CD4-positive, alpha-beta T cell treated with Interleukin-6 at 100 ng/mL for 8 hours (primary cell): ENCODE measurements at places on chromosomes 3 and 15.
A peak's percentile ranks its signal among the peaks of the same experiment; 100 is the strongest.

GRCh38 chr3:9361691-9362388, 1.0 kb upstream of the THUMPD3 start:
- no peak for DNase-seq

- no peak for DNase-seq
Measured at GRCh38 chr3:37224879-37225278, 50.5 kb upstream of the LRRFIP2 start.

DNA sequence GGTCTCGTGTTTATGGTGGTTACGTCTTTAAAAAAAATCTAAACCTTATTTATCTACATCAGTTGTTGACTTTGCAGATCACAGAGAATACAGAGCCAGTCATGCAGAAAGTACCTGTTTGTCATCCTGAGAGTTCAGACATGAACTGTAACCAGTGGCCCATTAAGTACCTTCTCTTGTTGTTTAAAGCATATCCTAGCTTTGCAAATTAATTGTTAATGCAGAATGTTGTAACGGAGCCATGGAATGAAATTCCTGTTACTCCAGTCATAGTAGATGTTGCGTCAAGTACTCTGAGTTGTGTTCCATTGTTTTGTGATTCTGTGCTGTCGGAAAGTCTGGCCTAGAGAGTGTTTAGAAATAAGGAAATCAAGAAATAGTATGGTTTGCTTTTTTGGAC, 205.2 kb downstream of the RBMS3 start:
- no peak for DNase-seq

- DNase-seq = peak; percentile 35
Measured at GRCh38 chr3:27467545-27467944, 16.6 kb downstream of the SLC4A7 start.

GRCh38 chr3:42655980-42656679, 2.6 kb downstream of the ZBTB47 start:
- DNase-seq = no peak

DNA sequence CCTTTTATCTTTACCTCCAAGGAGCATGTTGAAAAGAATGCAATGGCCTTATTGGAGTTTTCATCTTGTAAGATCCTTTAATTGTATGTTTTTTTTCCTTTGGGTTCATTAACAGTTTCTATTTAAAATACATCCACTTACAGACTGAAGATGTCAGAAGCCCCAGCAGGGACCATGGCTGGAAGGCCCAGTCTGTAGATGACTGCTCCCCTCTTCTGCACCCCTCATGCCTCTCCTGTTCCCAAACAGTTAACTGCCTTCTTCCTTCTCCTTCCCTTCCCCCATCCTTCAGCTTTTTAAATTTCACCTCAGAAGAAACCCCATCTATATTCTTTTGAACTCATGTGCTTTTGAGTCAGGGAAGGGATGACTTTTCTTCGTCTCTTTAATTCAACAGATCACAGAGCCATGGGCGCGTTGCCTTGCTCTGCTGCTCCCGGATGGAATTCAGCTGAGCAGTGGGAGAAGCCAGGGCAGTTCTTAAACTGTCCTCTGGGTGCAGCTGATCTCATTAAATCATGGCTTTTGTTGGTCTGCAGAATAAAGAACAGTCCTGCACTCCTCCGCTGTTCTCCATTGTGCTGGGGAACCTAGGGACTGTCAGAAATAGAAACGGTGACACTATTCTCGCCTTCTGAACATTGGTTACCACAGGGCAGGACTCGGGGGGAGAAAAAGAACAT, 71.5 kb upstream of the EIF1B start:
- DNase-seq = no peak

DNA sequence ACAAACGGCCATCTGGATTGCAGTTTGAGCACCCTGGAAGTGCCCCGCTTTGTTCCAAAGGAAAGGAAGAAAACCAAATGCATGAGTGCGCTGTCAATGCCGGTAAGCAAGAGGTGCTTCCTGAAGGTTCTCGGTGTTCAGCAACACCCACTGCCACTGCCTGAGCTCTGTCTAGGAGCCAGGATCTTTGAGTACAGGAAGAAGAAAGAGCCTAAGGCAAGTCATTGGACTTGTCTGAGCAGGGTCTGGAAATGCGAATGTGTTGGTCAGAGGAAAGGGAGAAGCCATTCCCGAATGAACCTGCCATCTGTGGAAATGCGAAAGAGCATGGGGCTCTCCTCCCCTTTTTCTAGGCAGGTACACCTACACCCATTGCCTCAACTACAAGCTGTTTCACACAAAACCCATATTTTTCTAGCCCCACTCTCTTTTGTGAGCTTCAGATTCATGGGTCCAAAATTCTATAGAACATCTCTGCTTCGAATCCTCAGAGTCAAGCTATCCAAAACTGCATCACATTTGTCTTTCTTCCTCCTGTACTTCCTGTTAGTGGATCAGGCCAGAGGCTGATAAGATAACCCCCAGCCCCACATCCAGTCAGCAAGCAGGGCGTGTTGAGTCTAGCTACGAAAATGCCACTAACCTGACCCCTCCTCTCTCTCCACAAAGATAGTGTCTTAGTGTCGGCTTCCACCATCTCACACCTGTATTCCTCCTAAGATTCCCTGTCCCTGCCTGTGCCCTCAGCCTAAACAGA, 55.6 kb upstream of the C15orf61 start:
- DNase-seq = no peak

DNA sequence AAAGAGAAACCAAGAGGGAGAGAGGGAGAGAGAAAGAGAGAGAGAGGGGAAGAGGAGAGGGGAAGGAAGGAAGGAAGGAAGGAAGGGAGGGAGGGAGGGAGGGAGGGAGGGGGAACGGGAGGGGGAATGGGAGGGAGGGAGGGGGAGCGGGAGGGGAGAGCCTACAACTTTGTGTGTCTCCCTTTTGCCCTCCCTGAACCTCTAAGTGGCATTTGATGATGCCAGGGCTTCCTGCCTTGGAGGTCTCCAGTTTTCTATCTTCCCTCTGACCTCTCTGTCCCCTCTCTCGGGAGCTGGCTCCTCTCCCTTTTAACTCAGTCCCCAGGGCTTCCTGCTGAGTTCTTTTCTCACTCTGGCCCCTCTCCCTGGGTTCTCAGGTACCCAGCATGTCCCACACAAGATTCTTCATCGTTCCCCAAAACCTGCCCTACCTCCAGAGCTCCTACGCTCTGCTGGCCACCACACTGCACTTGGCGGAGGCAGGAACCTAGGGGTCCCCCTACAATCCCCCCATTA, 12.5 kb upstream of the FAM174B start:
- no peak for DNase-seq

DNA sequence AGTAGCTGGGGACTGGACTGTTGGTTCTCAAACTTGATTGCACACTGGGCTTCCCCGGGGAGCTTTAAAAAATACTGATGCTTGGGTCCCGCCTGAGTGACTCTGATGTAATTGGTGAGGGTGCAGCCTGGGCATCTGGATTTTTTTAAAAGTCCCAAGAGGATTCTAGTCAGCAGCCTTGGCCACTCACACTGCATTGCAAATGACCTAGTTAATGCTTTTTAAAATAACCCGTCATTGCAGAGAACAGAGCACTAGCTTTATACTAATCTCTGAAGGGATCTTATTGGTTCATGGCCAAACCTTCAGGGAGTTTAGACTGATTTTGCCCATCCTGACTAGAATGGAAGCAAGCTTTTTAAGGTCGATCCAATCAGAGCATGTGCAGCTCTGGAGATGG, 310.6 kb upstream of the PROK2 start:
- no peak for DNase-seq

- no peak for DNase-seq
Measured at GRCh38 chr15:77285057-77285997, 134.6 kb downstream of the PEAK1 start.

- no peak for DNase-seq
Measured at GRCh38 chr3:35777065-35777464, 137.7 kb downstream of the ARPP21 start.

DNA sequence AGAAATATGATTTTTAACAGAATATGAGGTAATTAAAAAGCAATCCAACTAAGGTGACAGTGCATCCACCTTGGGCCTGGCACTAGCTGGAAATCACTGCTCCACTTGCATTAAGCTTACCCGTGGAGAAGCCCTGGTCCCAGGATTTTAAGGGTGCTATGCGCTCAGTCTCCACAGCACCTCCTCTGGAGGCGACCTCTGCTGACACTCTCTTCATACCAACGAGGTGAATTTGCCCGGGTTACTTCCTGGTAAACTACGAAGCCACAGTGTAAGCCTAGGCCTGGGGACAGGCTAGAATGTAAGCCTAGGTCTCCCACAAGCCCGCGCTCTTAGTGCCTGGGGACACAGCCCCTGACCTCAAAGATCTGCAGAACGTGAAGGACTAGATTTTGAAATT, 793 bp downstream of the APOD start:
- no peak for DNase-seq

DNA sequence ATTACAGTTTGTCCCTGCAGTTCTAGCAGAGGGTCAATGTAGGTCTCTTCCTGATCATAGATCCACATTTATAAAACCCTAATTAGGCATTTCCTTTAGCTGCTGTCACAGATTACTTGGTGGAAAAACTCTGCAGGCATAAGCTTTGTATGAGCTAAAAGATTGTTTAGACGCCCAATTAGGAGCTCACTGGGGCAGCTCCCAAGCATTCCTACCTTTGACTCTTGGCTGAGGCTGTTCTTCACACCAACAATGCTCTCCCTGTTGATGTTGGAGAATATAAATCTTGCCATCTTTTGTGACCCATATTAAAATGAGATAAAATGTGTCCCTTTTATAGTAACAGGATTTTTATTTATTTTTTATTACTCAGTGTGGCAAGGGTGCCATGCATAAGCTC, 148.3 kb upstream of the TRIM42 start:
- DNase-seq = no peak

GRCh38 chr15:35186346-35186745, 101.3 kb upstream of the NANOGP8 start:
- no peak for DNase-seq

- DNase-seq = no peak
Measured at GRCh38 chr3:172294223-172294806, 153.9 kb downstream of the GHSR start.

DNA sequence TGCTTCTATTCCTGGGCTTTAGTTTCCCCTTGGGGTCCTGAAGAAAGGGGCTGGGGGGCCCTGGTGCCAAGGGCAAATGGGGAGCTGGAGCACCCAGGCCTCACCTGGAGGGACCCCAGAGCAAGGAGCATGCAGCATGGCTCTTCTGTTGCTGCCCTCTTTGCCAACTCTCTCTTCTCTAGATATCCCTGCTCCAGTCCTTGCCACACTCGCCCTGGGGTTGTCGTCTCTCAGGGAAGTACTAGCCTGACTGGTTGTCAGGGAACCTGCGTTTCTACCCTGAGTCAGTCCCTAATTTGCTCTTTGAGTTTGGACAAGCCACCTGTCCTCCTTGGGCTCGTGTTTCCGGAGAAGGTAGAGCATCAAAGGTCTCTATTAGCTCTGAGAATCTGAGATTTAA, 63.7 kb upstream of the UBE2Q2 start:
- DNase-seq = no peak

- no peak for DNase-seq
Measured at GRCh38 chr15:54681584-54681983, 515.2 kb downstream of the RSL24D1 start.

- no peak for DNase-seq
Measured at GRCh38 chr15:33330931-33331330, 20.2 kb downstream of the RYR3 start.

DNA sequence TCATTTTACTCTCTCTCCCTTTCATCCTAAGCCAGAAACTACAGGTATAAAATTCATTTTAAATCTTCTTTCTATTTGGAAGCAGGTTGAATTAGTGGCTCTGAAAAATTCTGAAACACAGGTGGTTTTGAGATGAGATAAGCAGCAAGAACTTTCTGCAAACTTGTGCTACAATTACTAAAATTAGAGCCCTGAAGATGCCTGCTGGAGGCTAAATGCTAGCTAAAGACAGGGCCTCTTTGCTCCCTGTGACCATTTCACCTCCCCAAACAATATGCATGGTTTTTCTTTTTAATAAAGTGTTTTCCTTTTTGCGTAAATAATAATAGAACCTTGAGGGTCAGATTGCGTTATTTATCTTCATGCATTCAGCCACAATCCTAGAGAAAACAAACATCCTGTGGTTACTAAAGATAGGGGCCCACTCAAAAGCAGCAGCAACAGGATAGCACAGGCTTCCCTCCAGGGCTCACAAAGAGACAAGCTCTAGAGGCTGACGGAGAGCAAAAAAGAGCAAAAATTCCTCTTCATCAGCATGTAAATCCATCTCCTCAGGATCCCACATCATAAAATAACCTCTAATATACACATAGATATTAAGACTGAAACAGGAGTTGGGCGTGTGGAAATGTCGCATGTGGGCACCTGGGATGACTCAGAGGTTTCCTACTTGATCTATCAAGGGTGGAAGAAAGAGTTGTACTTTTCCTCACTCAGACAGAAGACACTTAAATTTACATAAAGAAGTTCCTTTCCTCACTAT, 26.5 kb upstream of the CP start:
- DNase-seq = no peak

GRCh38 chr15:49024840-49025239, 21.4 kb downstream of the SECISBP2L start:
- no peak for DNase-seq

DNA sequence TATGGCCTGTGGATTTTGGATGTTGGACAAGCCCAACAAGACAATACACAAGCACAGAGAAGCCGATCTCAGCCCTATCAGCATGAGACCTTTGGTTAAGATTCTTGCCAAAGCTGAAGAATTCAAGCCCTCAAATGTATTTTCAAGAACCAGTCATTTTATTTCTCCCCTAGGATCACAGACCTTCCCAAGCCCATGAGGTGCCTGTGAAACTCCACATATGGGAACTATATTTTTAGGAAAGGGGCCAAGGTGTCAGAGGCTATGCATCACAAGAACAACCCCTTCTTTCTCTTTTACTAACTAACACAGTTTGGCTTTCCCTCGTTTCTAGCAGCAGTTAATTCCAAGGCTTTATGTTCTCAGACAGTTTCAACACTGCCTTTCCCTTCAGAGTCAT, 364.5 kb downstream of the MAGI1 start:
- DNase-seq = no peak

DNA sequence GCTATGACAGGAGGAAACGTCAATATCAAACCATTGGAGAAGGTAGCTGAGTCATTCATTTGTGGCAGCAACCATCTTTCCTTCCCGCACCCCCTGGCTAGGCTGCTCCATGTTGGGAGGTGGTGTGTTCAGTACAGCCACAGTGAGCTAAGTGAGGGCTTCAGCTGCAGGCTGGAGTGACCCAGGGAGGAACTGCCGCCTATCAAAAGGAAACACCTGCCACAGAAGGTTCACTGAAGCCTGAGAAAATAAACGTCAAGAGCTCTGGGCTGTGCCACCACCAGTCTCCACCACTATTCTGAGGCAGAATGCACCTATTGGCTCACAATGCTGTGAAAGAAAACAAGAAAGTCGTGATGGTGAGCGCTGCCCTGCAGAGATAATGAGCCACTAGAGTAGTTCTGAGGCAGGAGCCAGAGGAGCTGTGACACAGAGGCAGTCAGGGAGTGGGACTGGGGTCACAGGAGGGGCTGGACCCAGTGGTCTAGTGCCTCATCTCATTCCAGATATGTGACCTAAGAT, 34.8 kb upstream of the CD47 start:
- peak; percentile 71 for DNase-seq
